ENCODE measurements at places on chromosomes 5 and 9.
A peak's percentile ranks its signal among the peaks of the same experiment; 100 is the strongest.

GRCh38 chr5:80117446-80117845 lies 82.3 kb downstream of the THBS4 start:
- no peak for DNase-seq

- peak; percentile 66 for DNase-seq
These were observed 960 bp downstream of the CANX start for GRCh38 chr5:179699616-179700237.

GRCh38 chr5:64854855-64855254 lies 86.1 kb downstream of the CWC27 start:
- DNase-seq: no peak

DNA sequence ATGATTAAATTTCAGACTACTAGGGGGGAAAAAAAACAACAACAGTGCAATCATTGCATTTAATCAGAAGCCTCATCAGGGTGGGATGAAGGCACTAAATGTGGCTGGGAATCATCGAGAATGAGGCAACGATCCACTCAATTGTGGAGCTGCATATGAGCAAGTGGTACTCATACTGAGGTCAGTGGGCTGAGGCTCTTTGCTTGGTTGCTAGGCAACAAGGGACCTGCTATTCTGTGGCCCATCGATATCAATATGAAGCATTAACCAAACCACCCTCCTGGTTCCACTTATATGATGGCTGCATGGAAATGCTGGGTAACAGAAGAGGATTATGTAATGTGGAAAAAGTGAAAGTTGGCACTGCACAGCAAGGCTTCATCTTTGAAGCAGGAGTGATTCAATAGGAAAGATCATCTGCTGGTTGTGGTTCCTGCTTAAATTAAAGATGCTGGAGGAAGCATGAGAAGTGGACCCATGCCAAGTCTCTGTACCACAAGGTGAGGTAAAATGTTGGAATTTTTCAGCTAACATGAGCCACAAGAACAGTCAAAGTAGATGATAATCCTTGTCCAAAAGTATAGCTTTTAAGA lies 159.8 kb upstream of the HMHB1 start:
- no peak for DNase-seq

GRCh38 chr5:72842816-72843215 lies 26.4 kb downstream of the TNPO1 start:
- DNase-seq: no peak

- no peak for DNase-seq
These were observed 151.2 kb downstream of the ARHGEF28 start for GRCh38 chr5:73777192-73777591.

DNA sequence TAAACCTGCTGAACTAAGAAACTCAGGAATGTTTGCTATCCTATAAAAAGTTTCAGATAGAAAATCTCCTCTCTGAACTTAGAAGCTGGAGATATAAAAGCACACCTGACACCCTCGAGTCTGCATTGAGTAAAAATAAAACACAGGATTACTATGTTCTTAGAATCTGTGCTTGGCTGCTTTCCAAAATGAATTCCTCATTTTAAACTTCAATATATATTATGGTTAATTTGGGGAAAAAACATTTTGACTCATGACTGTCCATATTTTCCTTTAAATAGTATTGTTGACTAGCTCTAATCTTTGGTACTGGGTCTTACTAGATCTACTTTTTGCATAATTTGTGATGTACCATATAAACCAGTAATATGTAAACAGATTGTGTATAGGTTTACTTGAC lies 36.7 kb downstream of the FBXW2 start:
- no peak for DNase-seq

Measured in eye (tissue), 1 donor.